M059J (cell line): ENCODE measurements at places on chromosomes 1 and 21. TPM values are rescaled to one million over a fixed set of nuclear protein-coding genes. Genes with fewer than 3 reads are reported as not detected.

The SERINC2 gene
- total RNA-seq = 134 and 164 TPM in 2 replicates

The OR2L3 gene
- not detected in 2 replicates for total RNA-seq

The SLC1A7 gene
- 0.25 TPM in 1 of 2 replicates, not detected in the other for total RNA-seq

The PTPN22 gene
- total RNA-seq = 1.7 and 1.9 TPM in 2 replicates

The ADAMTS4 gene
- total RNA-seq = 0.39 and 0.67 TPM in 2 replicates

The TCHHL1 gene
- not detected in 2 replicates for total RNA-seq

The KIF17 gene
- total RNA-seq = 0.59 and 0.86 TPM in 2 replicates

The GRHL3 gene
- not detected in 2 replicates for total RNA-seq
